ENCODE measurements at places on chromosomes 7 and 10.

DNA sequence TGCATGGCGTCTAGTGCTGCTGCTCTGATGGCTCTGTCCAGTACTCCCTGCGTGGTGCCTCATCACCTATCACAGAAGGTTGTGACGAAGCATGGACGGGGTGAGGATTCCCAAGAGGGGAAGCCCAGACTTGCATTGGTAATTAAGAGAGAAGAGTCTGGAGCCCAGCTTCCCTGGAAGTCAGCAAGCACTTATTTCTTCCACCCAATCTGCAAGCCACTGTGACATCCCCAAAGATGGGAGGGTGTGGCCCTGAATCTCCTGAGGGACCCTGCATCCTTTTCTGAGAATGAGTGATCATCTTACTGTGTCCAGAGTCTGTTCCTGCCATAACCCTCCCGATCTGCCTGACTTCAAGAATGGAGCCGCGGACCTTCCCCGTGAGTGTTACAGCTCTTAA is 166.7 kb downstream of the PTPN20 start:
- no peak for DNase-seq

DNA sequence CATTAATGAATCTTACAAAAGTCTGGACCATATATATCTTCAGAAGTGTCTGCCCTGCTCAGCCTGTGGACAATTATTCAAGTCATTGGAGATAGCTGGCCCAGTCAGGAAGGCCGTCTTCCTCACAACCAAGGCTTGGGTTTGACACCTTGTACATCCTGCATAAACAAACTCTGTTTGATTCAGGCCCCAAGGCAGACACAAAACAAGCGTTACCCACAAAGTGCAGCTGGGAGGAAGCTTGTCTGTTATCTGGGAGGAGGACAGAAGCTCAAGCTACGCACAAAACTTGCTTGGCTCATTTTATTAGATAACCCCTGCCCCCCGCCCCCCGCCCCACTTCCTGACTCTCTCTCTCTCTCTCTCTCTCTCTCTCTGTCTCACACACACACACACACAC is 166.9 kb upstream of the WDR11 start:
- no peak for DNase-seq

DNA sequence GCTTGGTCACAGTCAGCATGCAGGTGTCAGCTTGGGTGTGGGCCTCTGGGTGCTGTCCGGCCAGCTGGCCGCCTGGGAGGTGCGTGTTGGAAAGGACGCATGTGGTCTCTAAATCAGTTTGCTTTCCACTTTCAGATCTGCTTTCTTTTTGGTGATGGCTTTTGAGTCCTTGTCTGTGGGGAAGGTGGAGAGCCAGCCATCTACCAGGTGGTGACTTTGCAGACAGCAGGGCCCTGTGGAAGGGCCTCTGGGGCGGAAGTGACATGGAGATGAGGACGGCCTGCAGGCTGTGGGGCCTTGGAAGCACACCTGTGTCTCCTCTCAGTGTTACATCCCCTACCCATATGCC is 59.4 kb downstream of the WDR37 start:
- no peak for DNase-seq

GRCh38 chr7:128833148-128833945 is 3.1 kb downstream of the FLNC start:
- peak; percentile 21 for DNase-seq

DNA sequence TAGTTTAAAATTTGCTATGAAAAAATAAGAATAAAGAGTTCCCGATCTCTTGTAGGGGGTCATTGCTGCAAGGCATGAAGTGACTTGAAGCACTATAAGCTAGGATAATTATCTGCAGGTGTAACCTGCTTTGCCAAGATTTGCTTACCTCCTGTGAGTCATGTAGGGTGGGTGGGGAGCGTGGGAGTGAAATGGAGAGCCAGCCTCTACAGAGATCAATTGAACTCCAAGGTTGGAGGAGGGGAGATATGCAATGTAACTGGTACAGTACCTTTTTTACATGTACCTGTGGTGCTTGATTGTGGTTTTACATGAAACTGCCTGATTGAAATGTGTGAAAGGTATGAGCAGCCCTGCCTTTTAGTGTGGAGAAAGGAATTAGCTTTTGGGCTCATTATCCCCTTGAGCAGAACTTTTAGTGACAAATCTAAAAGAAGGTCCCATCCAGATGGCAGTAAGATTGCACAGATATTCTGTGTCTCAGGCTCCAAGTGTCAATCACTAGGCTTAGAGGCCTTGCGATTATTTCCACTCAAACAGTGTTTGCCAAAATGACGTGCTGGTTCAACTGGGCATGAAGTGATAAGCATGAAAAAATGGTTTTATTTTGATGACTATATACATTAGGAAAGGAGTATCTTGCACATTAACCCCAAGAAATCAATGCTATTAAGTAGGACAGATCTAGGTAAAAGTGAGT is 138.6 kb upstream of the GRB10 start:
- peak; percentile 61 for DNase-seq

GRCh38 chr7:21616796-21617436 is 74.1 kb downstream of the DNAH11 start:
- DNase-seq = peak; percentile 87
